ENCODE measurements at places on chromosomes 16 and 17. TPM values are rescaled to one million over a fixed set of nuclear protein-coding genes. Genes with fewer than 3 reads are reported as not detected.

RDM1 gene
- total RNA-seq: 5.7 TPM

NPTX1 gene
- 8.3 TPM for total RNA-seq

HOXB4 gene
- 0.90 TPM for total RNA-seq

NPIPB9 gene
- total RNA-seq: 0.42 TPM

TNK1 gene
- 1.8 TPM for total RNA-seq

FBXO39 gene
- total RNA-seq: 0.09 TPM

MIS12 gene
- 31.2 TPM for total RNA-seq

LGALS9B gene
- 0.05 TPM for total RNA-seq

PABPN1L gene
- total RNA-seq: 0.09 TPM

CNGB1 gene
- total RNA-seq: 0.19 TPM

TP53TG3F gene
- total RNA-seq: not detected

SSTR5 gene
- not detected for total RNA-seq

EVPL gene
- total RNA-seq: 0.33 TPM

CLDN6 gene
- total RNA-seq: 0.28 TPM

ZNF821 gene
- 9.4 TPM for total RNA-seq

TMEM231 gene
- 2.2 TPM for total RNA-seq

KRTAP3-1 gene
- not detected for total RNA-seq

CIBAR2 gene
- total RNA-seq: 0.09 TPM

SPATA22 gene
- 0.33 TPM for total RNA-seq

VKORC1 gene
- total RNA-seq: 36.0 TPM

TEKT1 gene
- 0.05 TPM for total RNA-seq

RND2 gene
- total RNA-seq: 0.42 TPM

FBRS gene
- total RNA-seq: 19.0 TPM

HOXB13 gene
- 0.24 TPM for total RNA-seq

CDYL2 gene
- 2.6 TPM for total RNA-seq

BEAN1 gene
- 0.05 TPM for total RNA-seq

VEZF1 gene
- 39.7 TPM for total RNA-seq

ESRP2 gene
- total RNA-seq: 10.1 TPM

CCL1 gene
- 0.71 TPM for total RNA-seq

KRTAP1-5 gene
- total RNA-seq: not detected

ICAM2 gene
- total RNA-seq: 53.9 TPM

RTN4RL1 gene
- total RNA-seq: 0.52 TPM

VTN gene
- 0.09 TPM for total RNA-seq

MYH3 gene
- 13.5 TPM for total RNA-seq

GNGT2 gene
- 6.9 TPM for total RNA-seq

GPR179 gene
- 0.05 TPM for total RNA-seq

KRTAP1-4 gene
- not detected for total RNA-seq

NEK8 gene
- total RNA-seq: 2.2 TPM

KRTAP9-7 gene
- total RNA-seq: not detected

TIGD7 gene
- 6.4 TPM for total RNA-seq

RBBP6 gene
- total RNA-seq: 20.8 TPM

EPOP gene
- 2.6 TPM for total RNA-seq

TBX6 gene
- total RNA-seq: 0.52 TPM

RARA gene
- 5.8 TPM for total RNA-seq

CRYBA1 gene
- 0.38 TPM for total RNA-seq

PYDC1 gene
- 1.3 TPM for total RNA-seq

SMTNL2 gene
- total RNA-seq: 0.57 TPM

MAF gene
- total RNA-seq: 20.2 TPM

CRISPLD2 gene
- 2.1 TPM for total RNA-seq

CYBC1 gene
- 80.7 TPM for total RNA-seq

SOX9 gene
- 0.19 TPM for total RNA-seq

NXPH3 gene
- total RNA-seq: 0.52 TPM

MINK1 gene
- total RNA-seq: 10.2 TPM

MON1B gene
- total RNA-seq: 7.9 TPM

All from thymus (tissue), 14 donors.